ENCODE measurements at places on chromosomes 1 and 21. TPM values are rescaled to one million over a fixed set of nuclear protein-coding genes. Genes with fewer than 3 reads are reported as not detected.

The PIK3CD gene
- 4.6 TPM for total RNA-seq

The PPIAL4G gene
- total RNA-seq = 0.09 TPM

The EPRS1 gene
- total RNA-seq = 67.6 TPM

The SYT11 gene
- total RNA-seq = 3.2 TPM

- DNase-seq = no peak
These were observed 437.3 kb downstream of the PLA2G4A start for GRCh38 chr1:187266051-187266450.

- DNase-seq = no peak
These were observed 49.5 kb upstream of the IFFO2 start for GRCh38 chr1:19006000-19006399.

- no peak for DNase-seq
These were observed at the start of gene PADI4 for GRCh38 chr1:17307946-17308345. PADI4 (plus strand) TSS chr1:17308197; CDS start chr1:17308223, 26 bp downstream.

DNA sequence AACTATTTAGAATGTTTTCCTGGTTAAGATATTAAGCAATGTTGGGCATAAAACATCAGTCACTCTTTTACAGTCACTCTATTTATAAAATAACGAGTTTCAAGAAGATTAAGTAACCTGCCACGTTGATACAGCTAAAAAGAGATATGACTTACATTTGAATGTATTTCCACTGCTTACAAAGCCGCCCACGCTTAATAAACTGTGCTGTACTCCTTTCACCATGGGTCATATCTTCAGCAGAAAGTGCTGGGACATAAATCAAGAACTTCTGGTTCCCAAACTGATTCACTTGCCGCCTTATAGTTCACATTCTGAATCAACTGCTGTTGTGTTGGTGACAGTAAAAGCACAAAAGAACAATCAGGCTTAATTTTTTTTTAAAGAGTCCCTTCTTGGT, 666.7 kb downstream of the NCAM2 start:
- DNase-seq = no peak

- DNase-seq = no peak
These were observed 39.8 kb downstream of the USP1 start for GRCh38 chr1:62476525-62477219.

DNA sequence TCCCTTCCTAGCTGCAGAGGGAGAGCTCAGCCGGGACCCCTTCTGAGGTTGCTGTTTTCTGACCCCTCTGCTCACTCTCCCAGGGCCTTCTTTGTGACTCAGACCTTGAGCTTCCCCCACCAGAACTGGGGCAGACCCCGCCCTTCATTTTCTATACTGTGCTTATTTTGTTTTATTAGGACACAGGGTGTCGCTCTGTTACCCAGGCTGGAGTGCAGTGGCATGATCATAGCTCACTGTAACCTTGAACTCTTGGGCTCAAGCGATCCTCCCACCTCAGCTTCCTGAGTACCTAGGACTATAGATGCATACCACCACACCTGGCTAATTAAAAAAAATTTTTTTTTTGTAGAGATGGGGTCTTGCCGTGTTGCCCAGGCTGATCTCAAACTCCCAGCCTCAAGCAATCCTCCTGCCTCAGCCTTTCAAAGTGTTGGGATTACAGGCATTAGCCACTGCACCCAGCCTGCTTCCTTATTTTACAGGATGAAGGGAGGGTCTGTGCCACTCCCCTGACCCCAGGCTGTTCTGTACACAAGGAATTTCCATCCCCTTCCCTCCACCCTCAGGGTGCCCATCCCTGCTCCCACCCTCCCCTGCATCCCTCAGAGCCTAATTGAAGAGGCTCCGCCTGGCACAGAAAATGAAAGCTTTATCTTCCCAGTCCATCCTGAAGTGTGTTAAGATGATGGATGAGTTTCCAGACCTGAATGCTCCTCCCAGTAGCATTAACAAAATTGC, 195.2 kb upstream of the POU3F1 start:
- DNase-seq = no peak
